Activated T-helper 17 cell treated with anti-CD3 and anti-CD28 coated beads, Interleukin-2, amount 50 U/mL, for 72 hours (primary cell): ENCODE measurements at places on chromosomes 1 and 21. TPM values are rescaled to one million over a fixed set of nuclear protein-coding genes. Genes with fewer than 3 reads are reported as not detected.

CIART gene
- 12.4 TPM for total RNA-seq

NPHS2 gene
- total RNA-seq: not detected

SYTL1 gene
- 26.0 TPM for total RNA-seq

GJA9 gene
- total RNA-seq: not detected

NTMT2 gene
- not detected for total RNA-seq

PKLR gene
- total RNA-seq: not detected

ALX3 gene
- total RNA-seq: not detected

DMBX1 gene
- total RNA-seq: 0.58 TPM

NES gene
- total RNA-seq: 0.05 TPM

KCNJ9 gene
- not detected for total RNA-seq

RASAL2 gene
- 0.11 TPM for total RNA-seq

RASSF5 gene
- total RNA-seq: 162 TPM

GPR153 gene
- 0.39 TPM for total RNA-seq

ADORA1 gene
- total RNA-seq: not detected

MAB21L3 gene
- not detected for total RNA-seq

PDC gene
- total RNA-seq: not detected

PADI1 gene
- total RNA-seq: not detected

GRCh38 chr1:56816909-56817308 lies 2.3 kb downstream of the FYB2 start:
- peak; percentile 67 for ATAC-seq

DNA sequence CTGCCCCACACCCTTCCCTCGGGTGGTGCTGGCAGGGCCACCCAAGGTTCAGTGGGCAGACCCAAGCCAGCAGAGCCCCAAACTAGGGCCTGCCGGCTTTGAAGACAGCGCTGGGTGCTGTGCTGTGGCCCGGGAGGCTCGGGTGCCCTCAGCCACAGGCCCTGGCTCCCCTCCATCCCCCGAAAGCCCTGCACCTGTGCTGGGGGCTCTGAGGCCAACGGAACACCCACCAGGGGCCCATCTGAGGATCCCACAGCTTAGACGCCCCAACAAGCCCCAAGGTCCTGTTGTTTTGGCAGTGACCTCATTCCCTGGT lies 8.6 kb downstream of the ITGB2 start:
- no peak for ATAC-seq

GRCh38 chr21:34705011-34705410 lies 36.2 kb downstream of the CLIC6 start:
- no peak for ATAC-seq

GRCh38 chr1:116375148-116375886 lies 2.3 kb downstream of the ATP1A1 start:
- no peak for ATAC-seq

DNA sequence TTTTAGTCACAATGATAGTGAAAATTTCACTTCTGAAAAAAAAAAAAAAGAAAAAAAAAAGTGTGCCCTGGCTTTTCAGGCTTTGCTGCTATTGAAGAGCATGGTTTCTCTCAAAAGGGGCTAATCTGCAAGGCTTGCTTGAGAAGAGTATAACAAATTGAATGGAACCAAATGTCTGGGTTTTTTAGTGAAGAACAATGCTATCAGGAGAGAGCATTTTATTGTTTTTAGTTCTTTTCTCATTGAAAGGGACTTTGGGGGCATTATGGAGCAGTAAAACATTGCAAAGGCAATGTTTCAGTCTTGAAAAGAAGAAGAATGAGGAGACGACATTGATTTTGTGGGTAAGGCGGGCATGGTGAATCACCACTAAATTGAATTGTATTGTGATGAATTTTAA lies 28.2 kb downstream of the VCAM1 start:
- ATAC-seq: no peak

GRCh38 chr1:181318858-181319235 lies 164.5 kb upstream of the CACNA1E start:
- ATAC-seq: no peak

DNA sequence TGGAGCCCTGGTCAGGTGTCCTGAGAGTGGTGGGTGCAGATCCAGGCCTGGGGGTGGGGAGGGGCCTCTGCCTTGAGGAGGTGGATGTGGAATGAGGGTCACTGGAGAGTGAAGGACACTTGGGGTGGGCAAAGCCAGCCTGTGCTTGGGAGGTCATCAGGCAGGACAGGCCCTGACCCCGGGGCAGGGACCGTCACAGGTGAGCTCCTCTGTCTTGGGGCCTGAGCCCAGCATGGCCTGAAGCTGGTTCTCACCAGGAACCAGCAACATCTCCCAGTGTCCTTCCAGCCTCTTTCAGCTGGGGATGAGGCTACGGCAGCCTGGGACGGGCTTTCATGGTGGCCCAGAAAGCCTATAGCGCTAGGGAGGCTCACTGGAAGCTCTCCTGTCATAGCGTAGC lies 831 bp upstream of the KRTAP10-2 start:
- ATAC-seq: no peak

DNA sequence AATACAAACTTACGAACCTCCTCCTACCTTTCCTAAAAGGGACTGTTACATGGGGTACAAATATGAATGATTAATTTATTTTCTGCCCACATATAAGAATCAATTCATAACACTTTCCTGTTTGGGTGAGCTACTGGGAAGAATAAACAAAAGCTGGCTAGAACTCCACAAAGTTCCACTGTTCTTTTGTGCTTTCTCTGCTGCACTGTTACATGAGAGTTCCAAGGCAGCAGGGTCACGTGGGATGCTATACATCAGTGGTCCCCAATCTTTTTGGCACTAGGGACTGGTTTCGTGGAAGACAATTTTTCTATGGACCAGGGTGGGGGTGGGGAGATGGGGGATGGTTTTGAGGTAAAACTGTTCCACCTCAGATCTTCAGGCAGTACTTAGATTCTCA lies 2.2 kb upstream of the ANGPTL7 start:
- ATAC-seq: no peak

DNA sequence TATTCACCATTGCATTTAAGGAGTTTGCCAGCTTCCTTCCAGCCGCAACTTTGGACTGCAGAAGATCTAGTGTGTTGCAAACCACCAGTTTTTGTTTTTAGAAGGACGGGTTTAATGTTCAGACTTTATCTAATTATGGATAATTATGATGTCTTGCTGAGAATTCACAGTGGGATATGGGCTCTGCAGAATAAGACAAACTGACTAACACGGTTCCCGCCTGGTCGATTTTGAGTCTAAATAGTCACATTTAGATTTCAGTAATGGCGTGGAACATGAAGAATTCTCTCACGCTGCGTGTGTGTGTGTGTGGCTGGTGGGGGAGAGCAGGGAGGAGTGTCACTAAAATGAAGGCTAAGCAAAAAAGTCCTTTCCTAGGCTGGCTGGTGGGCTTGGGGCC lies 48.5 kb upstream of the DMRTB1 start:
- no peak for ATAC-seq

DNA sequence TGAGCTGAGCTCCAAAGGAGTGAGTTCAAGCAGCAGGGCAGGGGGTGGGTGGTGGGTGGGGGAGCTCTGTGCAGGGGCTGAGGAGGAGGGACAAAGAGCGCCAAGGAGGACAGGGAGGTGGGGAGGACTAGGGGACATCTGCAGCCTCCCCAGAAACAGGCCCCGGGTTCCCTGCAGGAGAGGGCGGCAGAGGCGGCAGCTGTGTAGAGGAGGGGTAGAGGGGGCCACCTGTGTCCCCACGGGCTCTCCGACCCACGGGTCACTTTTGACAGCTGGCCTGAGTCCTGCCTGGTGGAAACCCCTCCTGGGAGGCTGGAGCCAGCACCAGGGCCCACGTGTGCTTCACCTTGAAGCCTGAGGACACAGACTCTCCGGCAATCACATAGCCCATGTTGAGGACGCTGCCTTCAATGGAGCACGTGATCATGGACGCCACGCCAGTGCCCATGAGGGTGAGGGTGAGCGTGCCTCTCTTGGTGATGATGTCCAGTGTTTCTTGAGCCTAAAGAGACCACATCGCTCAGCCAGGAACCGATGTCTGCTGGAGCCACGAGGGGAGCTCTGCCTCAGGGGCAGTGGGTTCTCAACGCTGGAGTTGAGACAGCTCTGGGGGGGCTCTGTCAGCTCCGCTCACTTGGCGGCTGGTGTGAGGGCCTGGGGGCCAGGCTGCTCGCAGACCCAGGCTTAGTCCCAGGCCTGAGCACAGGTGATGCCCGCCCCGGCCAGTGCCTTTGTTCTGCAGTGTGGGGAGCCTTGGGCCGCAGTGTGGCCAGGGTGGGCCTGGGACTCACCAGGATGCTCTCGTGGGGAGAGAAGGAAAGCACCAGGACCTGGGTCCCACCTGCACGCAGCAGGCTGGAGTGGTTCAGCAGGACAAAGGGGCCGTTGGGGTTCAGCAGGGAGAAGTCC lies 6.6 kb upstream of the TMEM52 start:
- ATAC-seq: no peak

- ATAC-seq: peak; percentile 52
Observed at GRCh38 chr1:78855258-78855657, 151.3 kb downstream of the ADGRL4 start.

DNA sequence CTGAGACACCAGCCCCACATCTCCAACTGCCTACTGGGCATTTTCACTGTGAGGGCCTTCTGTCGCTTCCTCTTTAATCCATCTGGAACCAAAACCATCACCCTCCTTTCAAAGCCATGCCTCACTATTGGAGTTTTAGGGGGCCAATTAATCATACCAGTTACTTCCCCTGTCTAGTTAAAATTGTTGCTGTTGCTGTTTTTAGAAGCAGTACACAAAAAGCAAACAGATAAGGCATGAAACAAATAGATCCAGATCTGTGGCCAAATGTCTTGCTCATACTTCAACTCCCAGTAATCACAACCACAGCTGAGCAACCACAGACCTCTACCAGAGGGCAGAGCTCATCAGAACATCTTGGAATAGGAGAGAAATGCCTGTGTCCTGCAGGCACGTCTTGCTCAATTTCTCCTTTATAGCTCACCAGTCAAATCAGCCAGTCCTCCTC lies 133.8 kb upstream of the C1orf105 start:
- ATAC-seq: peak; percentile 52

- ATAC-seq: no peak
Observed at GRCh38 chr1:203306089-203306964, 1.0 kb downstream of the BTG2 start.

GRCh38 chr1:45395051-45395450 lies 54.8 kb upstream of the MUTYH start:
- no peak for ATAC-seq

GRCh38 chr1:41674522-41674921 lies 190.0 kb upstream of the EDN2 start:
- ATAC-seq: no peak

- no peak for ATAC-seq
Observed at GRCh38 chr1:71668065-71668464, 587.2 kb upstream of the ZRANB2 start.

GRCh38 chr1:73623946-73624345 lies 574.0 kb downstream of the LRRIQ3 start:
- ATAC-seq: no peak

DNA sequence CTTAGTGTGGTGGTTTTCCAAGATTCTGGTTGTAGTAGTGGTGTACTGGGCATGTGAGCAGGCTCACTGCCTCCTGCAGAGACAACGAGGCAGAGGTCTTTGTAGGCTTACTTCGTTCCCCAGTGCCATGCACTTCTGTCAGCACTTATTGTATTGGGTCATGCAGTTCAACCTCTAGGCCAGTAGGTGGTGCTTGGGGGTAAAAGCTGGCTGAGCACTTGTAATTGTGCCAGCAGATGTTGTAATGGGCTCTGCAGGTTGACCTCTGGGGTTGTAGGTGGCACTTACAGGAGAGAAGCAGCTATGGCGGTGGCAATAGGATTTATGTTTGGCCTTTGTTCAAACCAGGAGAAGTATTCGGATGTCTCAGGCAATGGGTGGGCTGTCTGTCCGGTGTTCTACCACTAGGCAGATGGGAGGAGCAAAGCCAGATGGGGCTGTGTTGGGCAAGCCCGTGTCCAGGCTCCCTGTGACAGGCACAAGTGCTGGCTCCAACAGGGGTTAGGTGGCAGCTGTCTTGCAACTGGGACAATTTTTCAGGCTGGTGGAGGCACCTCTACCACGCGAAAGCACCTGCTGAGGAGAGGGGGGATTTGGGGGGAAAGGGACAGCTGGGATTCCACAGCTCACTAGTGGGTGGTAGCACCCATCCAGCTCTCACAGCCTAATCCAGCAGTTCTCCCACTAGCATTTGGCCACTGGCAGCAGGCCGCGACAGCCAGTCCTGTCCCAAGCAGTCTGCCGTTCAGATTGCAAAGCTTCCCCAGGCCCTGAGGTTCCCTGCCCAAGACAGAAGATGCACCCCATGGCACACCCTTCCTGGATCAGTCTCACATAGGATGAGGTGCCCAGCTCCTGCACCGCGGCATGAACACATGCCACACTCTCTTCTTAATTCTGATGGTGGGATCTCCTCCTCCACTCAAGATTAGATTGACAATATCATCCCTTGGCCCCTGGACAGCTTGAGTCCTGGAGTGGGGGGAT lies 274.5 kb downstream of the CTH start:
- peak; percentile 50 for ATAC-seq

DNA sequence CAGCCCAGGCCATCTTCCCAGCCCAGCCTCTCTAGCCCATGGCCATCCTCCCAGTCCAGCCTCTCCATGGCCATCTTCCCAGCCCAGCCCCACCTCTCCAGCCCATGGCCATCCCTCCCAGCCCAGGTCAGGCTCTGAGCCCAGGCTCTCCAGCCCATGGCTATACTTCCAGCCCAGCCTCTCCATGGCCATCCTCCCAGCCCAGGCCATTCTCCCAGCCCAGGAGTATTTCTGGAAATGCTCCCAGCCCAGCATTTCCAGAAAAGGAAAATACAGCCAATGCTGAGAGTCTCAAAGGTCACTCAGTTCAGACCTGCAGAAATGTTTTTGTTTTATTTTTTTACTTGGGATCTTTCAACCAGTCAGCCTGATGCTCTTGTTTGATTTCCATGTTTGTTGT lies 70.0 kb upstream of the ZNF281 start:
- no peak for ATAC-seq

GRCh38 chr1:89949991-89950624 lies 44.8 kb upstream of the ZNF326 start:
- no peak for ATAC-seq

DNA sequence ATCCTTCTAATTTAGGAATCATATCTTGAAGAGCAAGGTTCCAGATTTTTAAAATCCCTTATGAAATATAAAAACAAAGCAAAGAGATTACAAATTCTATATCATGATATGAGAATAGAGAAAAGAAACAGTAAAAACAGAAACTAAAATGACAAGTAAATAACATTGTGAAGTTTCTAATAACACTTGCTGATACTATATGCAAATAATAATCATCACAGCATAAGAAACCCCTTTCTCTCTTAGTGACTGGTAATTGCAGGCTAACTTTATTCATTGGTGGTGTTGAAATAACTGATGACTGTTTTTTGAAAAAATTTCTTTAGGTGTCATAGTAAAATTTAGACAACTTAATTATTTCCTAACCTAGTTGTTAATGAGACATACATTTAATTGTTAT lies 281.6 kb downstream of the PLA2G4A start:
- no peak for ATAC-seq

DNA sequence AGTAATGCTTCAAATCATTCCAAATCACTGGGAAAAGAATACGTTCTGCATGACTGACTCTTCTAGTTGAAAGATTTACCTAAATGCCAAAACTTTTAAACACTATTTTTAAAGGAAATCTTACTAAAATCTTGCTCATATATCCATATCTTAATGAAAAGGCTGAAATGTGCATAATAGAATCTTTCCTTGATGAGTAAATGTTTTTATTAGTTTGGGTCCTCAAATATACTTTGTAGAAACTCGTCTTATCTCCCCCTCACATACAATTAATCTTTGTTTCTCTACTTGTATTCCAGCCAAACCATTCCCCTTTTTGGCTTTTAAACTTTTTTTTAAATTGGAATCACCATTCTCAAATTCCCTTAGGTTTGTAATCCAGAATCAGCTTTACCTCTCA lies 110.2 kb downstream of the NTNG1 start:
- no peak for ATAC-seq
